ENCODE measurements at places on chromosomes 1 and 21.

DNA sequence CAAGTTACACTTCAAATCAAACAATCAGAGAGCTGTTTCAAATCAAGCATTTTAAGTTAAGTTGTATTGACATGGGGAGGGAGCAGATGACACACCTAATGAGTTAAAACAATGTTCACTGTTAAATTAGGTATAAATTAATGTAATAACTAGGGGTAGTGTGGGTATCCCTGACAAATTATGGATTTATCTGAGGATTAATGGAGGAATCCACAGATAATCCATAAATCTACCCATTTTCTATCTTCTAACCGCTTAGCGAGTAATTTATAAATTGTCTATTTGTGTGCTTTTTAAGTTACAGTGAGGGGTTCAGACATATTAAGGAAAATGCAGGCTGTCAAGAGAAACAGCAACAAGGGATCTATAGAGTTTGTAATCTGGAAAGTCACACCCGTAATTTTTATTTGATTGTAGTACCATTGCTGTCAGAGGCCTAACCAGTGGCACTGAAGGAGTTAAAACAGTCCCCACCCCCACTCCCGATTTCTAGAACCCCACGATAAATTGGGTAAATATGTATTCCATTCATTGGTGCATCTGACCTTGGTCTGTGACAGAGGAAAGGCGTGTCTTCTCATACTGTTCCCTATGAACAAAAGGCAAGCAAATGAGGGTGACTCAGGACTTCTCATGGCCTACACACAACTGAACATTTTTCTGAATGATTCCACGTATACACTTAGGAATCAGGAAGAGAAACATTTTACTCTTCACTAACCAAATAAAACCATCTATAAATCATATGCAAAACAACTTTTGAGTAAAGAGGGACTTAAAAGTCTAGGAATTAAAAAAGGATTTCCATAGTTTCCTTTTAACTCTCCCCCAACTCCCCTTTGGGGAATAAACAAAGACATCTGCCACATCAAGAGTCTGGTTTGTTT is 7.4 kb downstream of the IRF2BP2 start:
- DNase-seq: no peak

GRCh38 chr1:107153014-107153413 is 12.2 kb downstream of the NTNG1 start:
- no peak for DNase-seq

- no peak for DNase-seq
These were observed 241.0 kb upstream of the SGIP1 start for GRCh38 chr1:66292944-66293343.

- no peak for DNase-seq
These were observed 1040.7 kb upstream of the B3GALT2 start for GRCh38 chr1:194227161-194227560.

DNA sequence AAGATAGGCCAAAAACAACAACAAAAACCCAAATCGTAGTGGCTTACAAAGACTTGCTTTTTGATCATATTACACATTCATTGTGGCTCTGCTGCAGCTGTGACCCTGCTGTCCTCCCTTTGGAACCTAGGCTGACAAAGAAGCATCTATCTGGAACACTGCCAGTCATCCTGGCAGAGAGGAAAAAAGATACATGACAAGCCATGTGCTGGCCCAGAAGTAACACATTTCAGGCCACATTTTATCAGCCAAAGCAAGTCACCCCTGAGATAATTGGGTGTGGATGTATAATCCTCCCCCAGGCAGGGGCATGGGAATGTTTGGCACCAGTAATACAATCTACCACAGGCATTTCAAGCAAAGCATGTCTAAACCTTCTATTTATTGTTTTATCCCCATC is 37.2 kb upstream of the AGO1 start:
- DNase-seq: no peak

DNA sequence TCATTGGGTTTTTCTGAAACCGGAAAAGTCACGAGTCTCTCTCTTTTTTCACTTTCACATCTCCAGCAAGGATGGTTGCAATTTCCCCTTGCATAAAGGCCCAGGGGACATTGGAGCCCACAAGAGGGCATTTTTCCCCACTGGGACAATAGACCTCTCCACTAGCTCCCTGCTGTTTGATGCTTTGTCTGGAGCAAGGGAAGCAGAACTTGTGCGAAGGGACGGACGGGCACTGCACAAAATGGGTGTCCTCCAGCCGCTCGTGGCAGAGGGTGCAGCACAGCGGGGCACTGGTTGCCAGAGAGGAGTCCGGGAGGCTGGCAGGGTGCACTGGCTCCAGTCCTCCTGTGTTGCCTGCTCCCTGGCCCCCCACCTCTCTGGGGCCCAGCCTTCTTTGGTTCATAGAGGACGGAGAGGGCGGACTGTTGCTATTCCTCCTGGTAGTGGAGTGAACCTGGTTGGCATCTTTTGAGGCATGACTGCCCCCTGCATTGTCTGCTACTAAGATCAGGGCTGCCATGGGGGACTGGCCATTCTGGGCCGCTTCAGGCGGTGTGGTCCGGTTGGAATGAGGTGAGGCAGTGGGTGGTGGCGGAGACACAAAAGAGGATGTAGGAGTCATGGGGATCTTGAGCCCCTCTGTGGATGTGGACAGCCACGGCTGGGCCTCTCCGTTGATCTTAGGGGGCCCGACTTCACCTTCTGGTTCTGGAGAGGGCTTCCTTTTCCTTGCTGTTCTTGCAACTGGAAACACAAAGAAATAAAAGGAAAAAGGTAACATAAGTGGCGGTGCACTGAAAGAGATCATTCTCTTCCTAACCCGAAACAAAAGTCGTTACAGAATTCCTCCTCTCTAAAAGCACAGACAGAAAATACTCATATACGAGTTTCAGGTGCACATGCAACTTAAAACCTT is 2.6 kb downstream of the IRF2BP2 start:
- DNase-seq: peak; percentile 75

DNA sequence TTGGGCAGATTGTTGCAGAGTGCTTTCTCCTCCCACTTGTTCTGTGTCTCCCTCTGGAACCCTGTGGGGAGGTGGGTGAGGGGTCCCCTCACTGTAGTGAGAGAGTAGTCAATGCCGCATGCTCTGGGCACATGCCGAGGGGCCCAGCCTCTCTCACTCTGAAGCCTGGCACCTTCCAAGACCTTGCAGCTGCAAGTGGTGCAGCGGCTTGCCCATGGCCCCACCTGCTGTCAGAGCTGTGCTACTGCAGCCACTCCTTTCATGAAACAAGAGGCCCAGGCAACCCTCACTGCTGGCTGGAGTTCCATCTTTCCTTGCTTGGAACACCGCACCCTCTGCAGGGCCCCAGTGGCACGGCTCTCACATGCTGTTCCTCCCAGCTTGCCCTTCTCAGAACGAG is 58.4 kb upstream of the COL6A1 start:
- DNase-seq: peak; percentile 89

DNA sequence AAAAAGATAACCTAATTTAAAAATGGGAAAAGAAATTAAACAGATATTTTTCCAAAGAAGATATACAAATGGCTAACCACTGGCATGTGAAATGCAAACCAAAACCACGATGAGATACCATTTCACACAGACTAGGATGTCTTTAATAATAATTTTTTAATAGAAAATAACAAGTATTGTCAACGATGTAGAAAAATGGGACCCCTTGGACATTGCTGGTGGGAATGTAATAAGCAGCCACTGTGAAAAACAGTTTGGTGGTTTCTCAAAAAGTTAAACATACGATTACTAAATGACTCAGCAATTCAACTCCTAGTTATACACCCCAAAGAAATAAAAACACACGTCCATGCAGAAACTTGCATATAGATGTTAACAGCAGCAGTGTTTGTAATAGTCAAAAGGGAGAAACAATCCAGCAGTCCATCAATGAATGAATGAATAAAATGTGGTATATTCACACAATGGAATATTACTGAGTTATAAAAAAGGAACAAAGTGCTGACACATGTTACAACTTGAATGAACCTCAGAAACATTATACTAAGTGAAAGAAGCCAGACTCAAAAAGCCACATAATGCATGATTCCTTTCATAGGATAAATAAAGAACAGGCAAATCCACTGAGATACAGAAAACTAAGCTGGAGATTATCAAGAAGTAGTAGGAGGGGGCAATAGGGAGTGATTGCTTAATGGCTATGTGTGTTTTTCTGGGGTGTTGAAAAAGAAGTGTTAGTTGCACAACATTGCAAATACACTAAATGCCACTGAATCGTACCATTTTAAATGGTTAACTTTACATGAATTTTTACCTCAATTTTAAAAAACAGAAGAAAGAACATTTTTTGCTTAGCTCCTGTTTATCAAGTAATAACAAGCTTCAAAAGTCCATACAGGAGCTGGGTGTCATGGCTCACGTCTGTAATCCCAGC is 4.1 kb downstream of the PPT1 start:
- DNase-seq: no peak

DNA sequence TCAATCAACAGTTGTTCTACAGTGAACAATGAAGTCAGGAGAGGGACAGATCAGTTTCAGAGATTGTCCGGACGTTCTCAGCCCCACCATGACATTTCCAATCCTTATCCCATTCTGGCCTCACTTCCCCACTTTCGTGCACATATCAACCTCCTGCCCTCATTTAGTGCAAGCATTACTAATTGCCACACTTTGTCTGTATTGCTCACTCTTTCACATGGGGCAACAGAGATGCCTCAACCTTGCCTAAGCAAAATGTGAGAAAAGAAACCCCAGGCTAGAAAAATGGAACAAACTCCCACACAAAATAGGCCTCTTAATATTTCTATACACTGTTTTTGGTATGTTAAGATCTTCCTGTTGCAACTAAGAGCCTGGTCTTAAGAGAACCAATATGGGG is 8.9 kb upstream of the RGS1 start:
- no peak for DNase-seq

DNA sequence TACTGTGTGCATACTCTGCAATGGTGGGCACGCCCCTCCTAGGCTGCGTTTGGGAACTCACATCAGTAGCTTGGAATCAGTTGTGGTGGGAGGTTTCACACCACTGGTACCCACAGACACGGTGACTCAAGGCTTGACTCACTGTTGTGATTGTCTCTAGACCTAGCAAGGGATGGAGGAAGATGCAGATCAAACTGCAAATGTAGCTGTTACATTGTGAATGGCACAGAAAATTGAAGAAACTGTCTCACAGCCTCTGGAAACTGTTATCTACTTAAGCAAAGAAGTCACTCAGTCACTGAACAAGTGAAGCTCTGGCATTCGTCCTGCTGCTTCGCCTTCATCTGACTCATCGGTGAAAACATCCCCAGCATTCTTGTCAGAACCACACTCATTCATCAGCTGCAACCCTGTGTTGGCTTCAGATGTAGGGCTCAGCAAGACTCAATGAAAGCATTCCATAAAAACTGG is 59.5 kb downstream of the POFUT2 start:
- peak; percentile 83 for DNase-seq

- no peak for DNase-seq
These were observed 39.1 kb upstream of the TRAPPC10 start for GRCh38 chr21:43972850-43973633.

DNA sequence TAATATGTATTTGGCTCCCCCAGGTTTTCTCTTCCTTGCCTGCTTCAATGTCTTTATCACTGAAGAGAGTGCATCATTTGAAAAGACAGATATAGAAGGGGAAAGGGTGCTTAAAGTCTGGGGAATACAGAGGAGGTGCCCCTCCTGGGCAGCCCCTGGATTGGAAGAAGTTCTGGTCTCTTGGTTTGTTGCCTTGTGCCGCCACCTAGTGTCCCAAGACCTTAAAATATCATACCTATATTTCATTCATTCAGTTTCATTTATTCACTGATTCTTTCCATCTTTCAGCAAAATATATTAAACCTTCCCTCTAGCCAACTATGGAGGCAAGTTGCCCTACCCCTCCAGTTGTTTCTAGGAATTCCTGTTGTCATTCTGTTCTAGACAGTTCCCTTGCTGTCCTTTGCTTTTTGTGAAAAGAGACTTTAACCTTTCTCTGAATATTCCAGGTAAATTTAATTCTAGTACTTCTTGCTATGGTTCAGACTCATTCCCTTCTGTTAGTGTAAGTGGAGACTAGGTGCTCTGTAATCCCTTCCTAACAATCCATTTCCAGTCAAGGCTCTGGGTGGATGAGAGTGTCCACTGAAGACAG is 56.1 kb downstream of the MEF2D start:
- no peak for DNase-seq

DNA sequence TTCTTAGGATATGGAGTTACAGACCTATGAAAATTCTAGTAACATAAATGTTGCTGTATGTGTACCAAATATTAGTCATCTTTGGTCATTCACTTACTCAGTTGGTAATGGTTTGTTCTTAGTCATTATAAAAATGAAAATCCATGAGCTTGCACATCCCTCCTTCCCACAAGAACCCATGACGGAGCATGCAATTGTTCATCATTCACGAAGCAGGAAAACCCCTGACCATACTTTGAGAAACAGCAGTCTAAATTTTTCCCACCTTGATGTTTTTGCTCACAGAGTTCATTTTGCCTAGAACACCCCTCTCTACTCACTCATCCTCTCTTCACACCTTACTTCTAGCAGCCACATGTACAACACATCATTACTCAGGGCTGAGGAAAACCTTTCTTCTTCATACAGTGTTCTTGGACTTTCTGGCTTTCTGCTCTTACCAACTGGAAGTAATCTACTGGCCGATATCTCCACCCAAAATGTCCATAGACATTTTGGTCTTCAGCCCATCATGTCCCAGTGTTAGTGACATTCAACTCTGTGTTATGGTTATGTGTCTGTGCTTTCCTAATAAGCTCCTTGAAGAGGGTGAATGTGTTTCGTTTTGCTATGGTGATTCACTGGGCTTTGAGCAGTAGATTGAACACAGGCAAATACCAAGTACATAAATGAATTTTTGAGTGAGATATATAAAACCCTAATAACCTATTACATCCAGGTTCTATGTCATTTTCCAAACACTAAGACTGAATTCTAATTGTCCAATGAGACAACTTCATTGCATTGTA is 189.9 kb downstream of the ZC3H11B start:
- no peak for DNase-seq

GRCh38 chr1:91752324-91752723 is 133.6 kb downstream of the TGFBR3 start:
- no peak for DNase-seq

- no peak for DNase-seq
These were observed 63.7 kb downstream of the ZC3H11B start for GRCh38 chr1:219549215-219549614.

DNA sequence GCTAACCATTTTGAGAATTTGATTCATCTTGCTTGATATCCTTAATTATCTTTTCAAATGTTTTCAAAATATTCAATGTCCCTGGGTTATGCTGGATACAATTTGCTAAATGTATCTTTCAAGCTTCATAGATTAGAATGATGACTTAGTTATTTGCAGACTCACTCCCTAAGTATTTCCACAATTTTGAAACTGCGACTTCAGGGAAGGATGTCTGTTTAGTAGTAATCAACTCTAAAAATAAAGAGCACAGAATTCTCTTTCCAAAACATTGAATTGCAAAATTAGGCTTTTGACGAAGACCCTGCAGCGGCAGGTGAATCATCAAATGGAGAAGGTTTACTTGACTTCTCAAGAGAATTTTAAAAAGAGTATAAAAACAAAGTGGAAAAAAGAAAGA is 14.2 kb downstream of the RGS1 start:
- no peak for DNase-seq

Data from activated CD8-positive, alpha-beta memory T cell treated with anti-CD3 and anti-CD28 coated beads for 24 hours (primary cell).